Sciatic nerve (tissue), 2 donors: ENCODE measurements at places on chromosomes 4 and X. TPM values are rescaled to one million over a fixed set of nuclear protein-coding genes. Genes with fewer than 3 reads are reported as not detected.

DNA sequence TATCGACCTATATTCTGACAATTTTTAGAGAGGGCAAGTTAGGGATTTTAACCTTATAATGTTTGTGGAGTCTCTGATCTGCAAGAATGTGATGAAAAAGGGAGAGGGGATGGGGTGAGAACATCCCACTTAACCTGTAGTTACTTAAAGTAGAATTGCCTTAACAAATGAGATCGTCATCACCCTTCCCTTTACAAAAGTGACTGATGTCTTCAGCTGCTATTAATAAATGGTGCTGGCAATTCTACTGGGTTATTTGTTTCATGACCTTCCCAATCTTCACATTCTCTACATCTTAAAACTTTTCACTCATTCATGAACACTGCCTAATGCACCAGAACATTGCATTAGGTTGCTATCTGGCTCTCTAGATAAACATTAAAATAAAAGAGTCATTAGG is 873.4 kb upstream of the LCORL start:
- DNase-seq: no peak

GRCh38 chr4:17753646-17754045 is 27.8 kb downstream of the FAM184B start:
- DNase-seq: no peak

DNA sequence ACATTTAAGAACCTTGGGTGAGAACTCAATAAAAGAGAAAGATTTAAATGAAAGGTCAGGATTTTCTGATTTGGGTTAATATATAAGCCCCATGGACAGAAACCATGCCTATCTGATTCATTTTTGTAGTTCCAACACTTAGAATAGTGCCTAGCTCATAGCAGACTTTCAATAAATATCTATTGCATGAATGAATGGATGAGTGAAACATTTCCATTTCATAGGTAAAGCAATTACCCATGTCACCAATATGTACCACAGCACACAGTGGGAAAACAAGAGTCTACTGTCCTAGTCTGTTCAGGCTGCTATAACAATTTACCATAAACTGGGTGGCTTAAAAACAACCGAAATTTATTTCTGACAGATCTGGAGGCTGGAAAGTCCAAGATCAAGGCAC is 63.9 kb upstream of the PTPN13 start:
- no peak for DNase-seq

DNA sequence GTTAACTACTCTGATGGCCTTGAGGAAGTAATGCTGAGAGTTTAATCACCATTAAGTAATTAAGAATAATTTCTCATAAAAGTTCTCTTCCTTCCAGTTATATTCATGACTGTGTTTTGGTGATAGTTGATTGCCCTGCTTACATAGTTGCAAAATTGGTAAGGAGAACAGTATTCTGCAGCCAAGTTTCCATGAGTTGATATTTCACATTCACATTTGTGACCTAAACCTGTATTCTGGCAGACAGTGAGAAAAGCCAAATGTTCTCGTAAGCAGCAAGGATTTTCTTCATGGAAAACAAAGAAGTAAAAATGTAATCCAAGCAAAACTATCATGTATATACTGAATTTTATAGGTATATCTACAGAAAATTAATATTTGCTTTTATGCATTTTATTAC is 187.8 kb upstream of the NUDT6 start:
- no peak for DNase-seq

GRCh38 chr4:123042095-123042494 is 119.7 kb upstream of the NUDT6 start:
- no peak for DNase-seq

- DNase-seq: no peak
Observed at GRCh38 chr4:29708473-29708872, 1011.7 kb upstream of the PCDH7 start.

Gene FHIP1A
- 15.3 TPM for total RNA-seq
